Left lobe of liver (tissue), 2 donors: ENCODE measurements at places on chromosomes 1 and 21.

DNA sequence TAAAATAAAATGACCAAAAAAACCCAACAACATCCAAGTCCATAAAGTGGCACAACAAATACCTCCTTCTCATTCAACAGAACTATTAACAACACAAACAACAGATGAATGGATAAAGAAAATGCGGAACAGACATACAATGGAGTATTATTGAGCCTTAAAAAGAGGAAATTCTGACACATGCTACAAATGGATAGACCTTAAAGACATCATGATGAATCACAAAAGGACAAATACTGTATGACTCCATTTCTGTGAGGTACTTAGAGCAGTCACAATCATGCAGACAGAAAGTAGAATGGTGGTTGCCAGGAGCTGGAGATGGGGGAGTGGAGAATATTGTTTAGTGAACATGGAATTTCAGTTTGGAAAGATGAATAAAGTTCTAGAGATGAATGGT is 42.6 kb downstream of the EYA3 start:
- DNase-seq: no peak

DNA sequence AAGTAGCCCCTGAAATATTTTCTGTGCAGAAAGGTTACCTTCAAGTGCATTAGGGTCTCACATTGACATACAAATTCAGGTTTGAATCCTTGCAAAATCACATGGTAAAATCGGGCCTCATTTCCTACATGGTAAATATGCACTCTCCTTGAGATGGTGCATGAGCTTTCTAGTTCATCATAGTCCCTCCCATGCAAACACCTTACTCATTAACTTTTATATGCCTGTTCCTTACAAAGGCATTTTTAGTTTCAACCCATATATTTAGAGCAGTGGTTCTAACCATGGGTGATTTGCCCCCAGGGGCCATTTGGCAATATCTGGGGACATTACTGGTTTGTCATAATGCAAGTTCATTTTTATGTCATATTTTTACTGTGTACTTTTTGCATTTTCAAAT is 37.2 kb downstream of the PBX1 start:
- DNase-seq: no peak

- no peak for DNase-seq
Measured at GRCh38 chr1:214214851-214215250, 66.1 kb upstream of the SMYD2 start.

- no peak for DNase-seq
Measured at GRCh38 chr1:56194701-56195300, 384.6 kb downstream of the PLPP3 start.

GRCh38 chr21:32392299-32392879 is 423 bp downstream of the URB1 start:
- no peak for DNase-seq

DNA sequence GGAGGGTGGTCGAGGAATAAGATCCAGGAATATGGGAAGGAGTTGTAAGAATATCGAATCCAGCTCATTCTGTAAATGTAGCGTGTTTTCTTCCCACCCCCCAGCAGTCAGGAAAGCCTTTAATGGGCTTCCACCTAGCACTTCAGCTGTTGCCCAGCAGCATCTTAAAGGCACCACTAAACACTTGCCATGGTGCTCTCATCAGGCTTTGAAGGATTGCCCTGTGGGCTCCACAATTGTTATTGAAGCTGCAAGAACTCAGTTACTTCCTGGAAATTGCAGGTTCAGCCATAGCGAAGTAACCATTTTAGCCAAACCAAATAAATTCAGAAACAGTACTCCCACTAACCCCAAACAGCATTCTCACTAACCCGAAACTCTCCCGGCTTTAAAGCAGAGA is 511.2 kb downstream of the PLPP3 start:
- no peak for DNase-seq

GRCh38 chr1:160109686-160110085 is 5.9 kb upstream of the ATP1A2 start:
- DNase-seq: no peak

GRCh38 chr1:32816676-32817158 is 441 bp downstream of the YARS1 start:
- no peak for DNase-seq

- DNase-seq: peak; percentile 60
Measured at GRCh38 chr1:153422450-153423068, 6.2 kb downstream of the S100A7A start.

GRCh38 chr21:45297329-45297728 is 9.6 kb upstream of the POFUT2 start:
- DNase-seq: no peak

DNA sequence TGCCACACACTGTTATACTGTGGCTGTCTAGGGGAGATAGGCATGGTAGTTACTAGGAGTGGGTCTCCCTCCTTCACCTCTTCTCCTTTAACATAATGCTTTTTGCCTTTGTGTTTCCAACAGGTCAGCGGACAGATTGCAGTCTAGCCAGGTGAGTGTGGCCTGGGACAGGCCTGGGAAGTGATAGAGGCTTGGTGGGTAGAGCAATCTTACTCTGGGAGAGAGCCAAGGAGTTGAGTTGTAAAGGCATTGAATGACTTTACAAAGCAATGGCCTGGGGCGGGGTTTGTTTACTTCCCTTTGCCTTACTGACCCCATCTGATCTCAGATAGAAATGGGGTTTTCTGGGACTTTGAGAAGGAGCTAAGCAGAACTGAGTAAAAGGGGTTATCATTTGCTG is 51.0 kb upstream of the IKBKE start:
- DNase-seq: no peak

DNA sequence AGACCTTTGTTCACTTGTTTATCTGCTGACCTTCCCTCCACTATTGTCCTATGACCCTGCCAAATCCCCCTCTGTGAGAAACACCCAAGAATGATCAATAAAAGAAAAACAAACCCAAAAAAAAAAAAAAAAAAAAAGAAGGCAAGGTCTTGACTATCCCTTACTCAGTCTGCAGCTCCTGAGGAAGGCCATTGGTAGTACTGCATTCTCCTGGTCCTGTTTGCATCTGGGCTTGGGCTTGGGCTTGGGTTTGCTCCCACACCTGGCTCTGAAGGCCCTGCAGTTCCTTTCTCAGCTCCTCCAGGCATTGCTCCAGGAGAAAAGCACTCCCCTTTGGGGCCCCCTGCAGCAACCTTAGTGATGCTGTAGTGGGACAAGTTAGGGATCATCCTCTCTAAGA is 1.6 kb downstream of the CCDC163 start:
- DNase-seq: no peak

- DNase-seq: no peak
Measured at GRCh38 chr1:230337266-230337665, 88.9 kb downstream of the PGBD5 start.

DNA sequence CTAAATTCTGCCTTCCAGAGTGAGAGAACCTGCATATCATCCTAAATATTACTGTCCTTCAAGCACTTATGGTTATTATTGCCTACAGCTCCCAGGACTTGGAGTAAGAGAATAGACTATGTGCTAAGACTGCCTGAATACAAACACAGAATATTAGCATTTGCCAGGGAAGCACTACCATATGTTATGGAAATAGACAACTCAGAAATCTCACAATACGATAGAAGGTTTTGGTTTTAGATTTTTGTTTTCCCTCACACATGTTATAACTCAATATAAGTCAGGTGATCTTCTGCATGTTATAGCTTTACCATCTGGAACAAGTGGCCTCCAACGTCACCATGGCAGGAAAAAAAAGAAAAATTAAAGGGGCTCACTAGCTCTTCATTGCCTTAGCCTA is 413.9 kb downstream of the LRRIQ3 start:
- no peak for DNase-seq

DNA sequence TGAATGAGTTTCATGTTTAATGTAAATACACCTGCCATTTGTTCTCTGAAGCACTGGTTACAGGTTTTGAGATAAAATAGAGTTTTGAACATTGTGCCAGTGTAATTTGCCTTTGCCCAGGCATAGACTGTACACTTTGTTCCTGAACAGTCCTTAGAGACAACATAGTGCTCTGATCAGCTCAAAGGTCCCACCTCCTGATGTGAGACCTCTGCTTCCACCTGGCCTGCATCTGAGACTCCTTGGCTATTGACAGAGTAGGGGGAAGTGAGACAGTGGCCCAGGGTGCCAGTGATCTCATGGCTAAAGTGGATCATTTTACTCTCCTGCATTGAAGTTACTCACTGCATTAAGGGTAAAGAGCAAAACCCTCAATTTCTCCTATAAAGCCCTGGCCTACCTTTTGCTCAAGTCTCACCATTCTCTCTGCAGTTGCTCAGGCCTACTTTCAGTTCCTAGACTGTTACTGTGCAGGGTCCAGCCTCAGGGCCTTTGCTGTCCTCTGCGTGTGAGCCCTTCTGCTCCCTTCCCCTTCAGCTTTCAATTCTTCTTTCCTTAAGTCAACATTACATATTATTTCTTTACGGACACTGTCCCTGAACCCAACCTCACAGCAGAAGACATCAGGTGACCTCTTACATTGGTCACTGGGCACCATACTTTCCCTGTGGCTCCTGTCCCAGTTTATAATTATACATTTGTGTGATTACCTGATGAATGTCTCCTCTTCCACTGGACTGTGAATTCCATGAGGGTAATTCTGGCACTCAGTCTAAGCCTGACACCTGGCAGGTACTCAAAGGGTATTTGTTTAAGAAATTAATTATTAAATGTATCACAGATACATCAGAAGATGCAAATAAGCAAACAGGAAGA is 142.9 kb downstream of the ROR1 start:
- DNase-seq: no peak
